Erythroblast (primary cell): ENCODE measurements at places on chromosomes 6 and 20.
A peak's percentile ranks its signal among the peaks of the same experiment; 100 is the strongest.

DNA sequence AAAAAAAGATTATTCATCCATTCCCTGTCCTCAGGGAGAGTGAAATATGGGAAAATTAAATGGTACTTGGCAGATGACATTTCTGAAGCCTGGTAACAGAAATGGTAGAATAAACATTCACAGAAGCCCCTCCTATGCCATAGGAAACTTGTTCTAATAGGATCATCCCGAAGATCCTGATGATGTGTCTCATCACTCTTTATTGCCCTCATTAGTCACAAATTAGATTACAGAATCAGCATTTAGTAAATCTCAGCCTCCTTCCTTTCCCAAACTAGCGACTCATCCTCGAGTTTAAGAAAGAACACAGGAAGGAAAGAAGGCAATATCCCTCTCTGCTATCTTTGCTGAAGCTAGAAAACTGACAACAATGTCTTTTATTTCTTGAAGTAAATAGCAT is 154.4 kb downstream of the TMEM200A start:
- no peak for DNase-seq

DNA sequence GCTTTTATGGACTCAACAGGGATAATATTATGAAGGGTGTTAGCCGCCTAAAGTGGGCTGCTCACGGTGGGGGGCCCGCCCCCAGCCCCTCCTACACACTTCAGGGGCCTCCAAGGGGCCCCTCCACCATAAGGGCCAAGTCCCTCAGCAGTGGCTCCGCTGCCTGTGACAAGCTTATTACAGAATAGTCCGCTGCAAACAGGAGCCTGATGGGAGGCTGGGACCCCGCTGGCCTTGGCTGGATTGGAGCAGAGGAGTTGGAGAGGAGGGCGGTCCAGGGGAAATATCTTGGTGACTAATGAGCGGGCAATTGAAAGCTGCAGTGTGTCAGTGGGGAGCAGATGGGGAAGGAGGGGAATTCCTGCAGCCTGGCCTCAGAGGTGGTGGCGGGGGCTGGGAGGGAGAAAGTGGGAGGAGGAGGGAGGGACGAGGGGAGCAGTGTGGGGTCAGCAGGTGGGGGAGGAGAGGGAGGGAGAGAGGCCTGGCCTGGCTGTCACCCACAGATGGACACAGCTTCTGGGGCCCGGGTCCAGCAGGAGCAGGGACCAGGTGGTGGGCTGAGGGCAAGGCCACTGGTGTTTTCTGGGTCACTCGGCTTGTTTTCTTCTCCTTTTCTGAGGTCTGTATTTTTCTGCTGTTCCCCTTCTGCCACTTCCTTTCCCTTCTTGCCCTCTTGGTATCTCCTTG is 57.6 kb upstream of the FOXP4 start:
- DNase-seq = no peak

DNA sequence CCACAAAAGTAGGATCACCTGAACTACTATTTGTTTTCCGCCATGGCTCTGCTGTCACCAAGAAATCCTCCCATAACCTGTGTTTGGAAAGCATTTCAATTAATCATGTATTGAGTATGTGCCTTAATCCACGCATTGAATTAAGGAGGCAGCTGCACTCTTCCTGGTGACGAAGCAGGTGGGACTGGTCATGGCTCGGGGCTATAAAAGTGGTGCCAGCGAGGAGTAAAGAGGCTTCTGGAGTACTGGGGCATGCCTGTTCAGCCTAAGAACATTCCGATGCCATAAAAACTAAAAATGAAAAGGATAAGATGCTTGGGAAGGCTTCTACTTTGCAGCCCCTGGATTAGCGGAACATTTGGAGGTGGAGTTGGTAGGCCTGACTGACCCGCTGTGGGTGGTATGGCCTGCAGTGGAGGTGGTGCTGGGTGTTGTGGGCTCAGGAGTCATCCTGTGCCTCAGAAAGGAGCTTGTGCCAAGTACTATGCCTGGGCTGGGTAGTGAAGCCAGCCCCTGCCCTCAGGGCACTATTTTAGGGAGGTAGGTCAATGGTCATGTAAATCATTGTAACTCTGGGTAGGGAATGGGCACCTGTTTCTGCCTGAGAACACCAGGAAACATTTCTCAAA is 110.5 kb downstream of the B3GAT2 start:
- DNase-seq = no peak

DNA sequence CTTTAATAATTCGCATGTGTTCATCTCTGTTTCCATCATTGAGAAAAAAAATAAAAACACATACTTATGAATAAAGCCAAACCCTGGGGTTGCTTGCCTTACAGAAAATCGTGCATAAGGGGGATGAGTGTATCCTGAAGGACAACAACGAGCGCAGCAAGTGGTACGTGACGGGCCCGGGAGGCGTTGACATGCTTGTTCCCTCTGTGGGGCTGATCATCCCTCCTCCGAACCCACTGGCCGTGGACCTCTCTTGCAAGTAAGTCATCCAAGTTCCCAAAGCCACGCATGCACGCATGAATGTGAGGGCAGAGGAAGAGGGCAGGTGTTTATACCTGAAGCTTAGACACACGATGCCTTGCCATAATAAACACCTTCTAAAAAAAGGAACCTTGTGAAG is 20.9 kb upstream of the SNRNP48 start:
- DNase-seq = no peak

DNA sequence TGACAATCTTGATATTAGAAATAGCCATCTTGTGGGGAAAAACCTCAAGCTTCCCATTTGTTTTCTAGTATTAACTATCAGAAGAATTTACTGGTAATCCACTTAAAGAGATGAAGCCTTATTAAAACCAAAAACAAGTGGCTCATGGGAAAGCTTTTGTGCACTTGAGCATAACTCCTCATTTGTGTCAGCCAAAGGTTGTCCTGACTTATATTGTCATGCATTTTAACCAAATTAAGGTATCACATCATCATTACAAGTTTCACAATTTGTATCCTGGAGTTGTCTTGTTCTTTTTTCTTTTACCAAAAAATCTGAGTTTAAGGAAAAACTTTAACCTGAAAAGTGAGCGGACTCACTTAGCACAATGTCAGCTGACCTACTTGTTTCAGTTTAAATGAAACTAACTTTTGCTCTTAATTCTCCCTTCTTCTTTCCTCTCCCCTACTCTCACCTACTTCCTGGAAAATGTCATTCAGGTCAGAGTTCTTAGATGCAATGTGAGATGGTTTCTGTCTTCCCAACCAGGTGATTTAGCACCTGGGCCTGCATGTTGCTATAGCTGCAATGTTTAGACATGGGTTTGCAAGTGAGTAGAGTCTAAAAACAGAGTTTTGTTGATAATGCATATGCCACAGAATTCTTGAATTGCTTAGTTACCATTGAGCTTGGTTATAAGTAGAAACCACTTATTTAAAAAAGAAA is 82.8 kb downstream of the TNFAIP3 start:
- DNase-seq = no peak

GRCh38 chr6:170460641-170461040 is 92.5 kb downstream of the PSMB1 start:
- DNase-seq = no peak

DNA sequence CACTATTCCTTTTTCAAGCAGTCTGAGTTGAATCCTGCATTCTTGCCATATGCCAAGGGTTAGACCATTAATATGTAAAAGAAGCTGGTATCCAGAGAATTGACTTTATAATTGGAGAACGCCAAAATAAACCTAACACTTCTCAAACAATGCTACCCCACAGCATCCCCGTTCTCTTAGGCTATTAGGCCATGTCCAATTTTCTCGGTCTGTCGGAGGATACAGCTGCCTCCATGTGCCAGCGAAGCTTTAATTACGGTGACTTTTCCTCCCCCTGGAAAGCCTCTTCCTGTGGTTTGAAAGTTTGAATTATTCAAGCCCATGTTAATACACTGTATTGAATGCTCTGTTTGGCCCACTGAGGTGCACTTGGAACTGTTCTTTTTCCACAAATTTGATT is 60.5 kb downstream of the HS3ST5 start:
- no peak for DNase-seq

DNA sequence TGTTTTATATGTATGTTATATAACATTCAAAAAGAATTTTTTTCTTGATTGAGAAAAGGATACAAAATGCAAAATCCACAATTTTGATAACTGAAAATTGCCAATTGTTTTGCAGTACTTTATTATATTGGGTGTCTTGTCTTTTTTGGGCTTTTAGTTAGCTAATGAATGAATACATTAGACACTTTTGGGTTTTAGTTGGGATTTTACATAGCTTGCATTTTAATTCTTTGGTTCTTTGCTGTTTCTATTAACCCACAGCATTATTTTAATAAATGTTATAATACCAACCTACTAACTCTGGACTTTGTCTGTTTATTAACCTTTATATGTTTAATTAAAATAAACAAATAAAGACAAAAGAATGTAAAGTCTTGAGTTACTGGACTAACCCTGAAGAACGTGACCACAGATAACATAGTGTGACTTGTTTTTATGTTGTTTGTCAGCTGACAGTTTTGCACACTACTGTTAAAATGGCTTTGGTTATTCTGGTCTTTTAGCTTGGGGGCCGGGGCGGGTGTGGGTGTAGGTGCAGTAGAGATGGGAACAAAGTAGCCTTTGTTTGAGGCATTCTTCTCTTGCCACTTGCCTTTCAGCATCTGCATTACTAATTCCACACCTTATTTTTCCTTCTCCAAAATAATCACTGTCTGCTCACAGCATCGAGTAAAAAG is 159.1 kb downstream of the QKI start:
- DNase-seq = no peak

DNA sequence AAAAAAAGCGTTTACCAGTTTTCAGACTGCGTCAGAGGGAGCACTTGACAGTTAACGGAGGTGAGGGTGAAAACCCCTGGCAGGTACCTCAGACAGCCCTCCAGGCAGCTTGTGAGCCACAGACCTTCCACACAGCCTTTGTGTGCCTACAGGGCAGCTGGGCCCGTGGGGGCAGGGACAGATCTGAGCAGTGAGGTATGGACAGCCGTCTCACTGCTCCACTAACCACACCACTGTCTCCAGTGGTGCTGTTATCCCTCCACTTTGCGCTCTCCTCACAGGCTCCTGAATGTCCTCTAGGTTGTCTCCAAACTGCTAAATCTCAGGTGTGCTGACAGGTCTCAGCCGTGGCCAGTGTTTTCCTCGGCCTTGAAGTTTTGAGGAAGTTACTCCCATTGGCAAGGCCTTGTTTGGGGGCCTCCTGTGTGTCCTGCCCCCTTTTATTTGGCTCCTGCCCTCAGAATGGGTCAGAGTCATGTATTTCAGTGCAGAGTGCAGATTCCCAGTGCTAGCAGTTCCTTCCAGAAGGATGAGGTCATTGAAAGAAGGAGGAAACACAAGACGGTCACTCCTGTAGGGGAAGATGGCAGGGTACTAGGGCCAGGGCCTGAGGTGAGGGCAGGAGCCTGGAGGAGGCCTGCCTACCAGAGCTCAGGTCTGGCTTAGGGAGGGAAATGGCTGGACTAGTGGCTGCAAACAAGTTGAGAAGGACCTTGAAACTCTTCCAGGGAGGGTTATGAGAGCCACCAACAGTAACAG is 11.8 kb downstream of the GFRA4 start:
- no peak for DNase-seq

DNA sequence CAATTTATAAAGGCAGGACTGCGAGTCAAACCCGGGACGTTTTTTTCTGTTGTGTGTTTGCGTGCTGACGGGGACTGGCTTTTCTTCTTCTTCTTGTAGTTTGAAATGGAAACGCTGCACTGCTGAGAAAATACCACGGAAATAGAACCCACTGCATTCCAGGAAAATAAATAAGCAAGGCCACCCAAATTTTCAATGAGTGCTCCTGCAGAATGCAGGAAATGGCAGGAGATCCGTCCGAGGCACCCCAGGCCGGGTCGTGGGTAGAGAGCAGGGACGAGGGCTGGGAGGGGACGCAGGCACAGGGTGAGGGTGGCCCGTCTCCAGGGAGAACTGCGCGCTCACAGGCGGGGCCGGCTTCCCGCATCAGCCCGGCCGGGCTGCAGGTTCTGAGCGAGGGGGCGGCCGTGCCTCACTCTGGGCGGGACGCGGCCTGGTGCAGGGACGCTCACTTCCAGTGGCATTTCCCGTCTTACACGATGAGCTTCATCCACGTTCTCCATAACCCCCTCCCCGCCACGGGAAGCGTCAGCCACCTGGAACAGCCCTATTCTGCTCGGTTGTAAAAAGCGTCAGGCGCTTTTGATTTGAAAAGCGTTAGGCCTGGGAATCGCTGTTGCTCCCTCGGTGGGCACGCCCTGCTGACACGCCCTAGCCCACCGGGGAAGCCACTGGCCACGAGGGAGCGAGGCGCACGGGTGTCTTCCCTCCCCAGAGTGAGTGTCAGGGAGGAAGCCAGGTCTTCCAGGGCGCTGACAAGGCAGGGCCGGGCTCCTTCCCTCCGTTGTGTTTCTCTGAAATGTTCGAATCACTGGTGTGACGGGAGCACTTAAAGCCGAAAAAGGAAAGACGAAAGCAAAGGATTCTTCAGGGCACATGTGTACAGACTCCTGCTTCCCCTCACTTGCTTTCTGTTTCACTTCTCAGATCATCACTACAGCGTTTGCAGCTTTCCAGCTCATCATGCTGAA is 17.9 kb upstream of the EXOC2 start:
- DNase-seq = peak; percentile 12

- no peak for DNase-seq
Observed at GRCh38 chr6:137911675-137912191, 44.7 kb downstream of the TNFAIP3 start.

- DNase-seq = peak; percentile 15
Observed at GRCh38 chr6:82365016-82365795, 1.6 kb downstream of the TPBG start.

GRCh38 chr6:43547222-43547621 is 28.6 kb downstream of the XPO5 start:
- DNase-seq = no peak

GRCh38 chr6:100296810-100297544 is 167.7 kb downstream of the SIM1 start:
- no peak for DNase-seq

DNA sequence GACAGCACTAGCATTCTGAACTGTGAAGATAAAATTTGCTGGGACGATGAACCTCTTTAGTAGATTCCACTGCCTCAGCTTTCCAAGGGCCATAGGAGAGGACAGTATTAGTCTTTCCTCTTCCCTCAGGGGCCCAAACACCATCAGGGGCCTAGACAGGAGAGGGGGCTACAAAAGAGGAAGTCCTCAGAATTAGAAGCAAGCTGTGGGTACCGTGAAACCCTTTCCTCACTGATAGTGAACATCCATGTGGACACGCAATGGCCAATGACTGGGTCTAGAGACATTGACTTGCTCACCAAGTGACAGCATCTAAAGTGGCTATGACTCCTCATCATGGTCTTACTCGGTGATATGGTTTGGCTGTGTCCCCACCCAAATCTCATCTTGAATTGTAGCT is 68.1 kb upstream of the UST start:
- DNase-seq = no peak

DNA sequence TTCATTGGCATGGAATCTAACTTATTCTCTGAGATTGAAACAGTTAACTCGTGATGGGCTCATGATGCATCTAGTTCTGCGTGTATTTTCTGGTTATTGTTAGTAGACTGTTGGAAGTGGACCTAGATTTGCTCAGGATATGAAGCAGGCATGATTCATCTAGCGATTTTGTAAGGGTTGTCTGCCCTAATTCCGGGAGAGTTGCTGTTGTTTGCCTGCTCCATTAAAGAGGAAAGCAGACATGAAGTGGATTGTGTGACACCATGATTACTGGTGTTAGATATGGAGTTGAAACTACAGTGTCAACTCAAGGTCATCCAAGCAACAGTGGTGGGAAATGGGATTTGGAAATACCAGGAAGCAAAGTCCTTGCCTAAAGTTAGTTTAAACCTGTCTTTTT is 41.0 kb downstream of the SOX4 start:
- no peak for DNase-seq

GRCh38 chr6:79599725-79600259 is 31.3 kb upstream of the SH3BGRL2 start:
- DNase-seq = no peak

GRCh38 chr20:36969051-36969450 is 17.5 kb upstream of the SAMHD1 start:
- no peak for DNase-seq
